Activated CD4-positive, alpha-beta memory T cell treated with anti-CD3 and anti-CD28 coated beads, Interleukin-2, amount 10 ng/mL, durations not matched to agents 7 days and 5 days (primary cell): ENCODE measurements at places on chromosomes 6 and 20. TPM values are rescaled to one million over a fixed set of nuclear protein-coding genes. Genes with fewer than 3 reads are reported as not detected.

DNA sequence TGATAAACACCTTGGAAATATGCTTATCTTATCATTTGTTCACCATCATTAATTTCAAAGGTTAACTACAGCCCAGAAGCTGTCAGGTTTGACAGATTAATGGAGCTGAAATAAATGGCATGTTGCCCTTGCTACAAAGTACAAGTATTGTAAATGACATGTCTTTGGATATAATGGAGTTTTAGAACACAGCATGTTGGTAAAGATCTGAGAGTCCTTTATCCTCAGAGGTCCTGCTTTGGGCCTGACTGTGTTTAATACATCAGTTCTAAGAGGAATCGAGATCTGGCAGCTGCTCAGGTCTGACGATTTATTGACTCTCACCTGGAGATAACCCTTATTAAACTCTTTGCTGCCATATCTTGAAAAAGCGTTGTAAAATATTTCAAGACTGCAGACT lies 222.7 kb upstream of the OPRM1 start:
- no peak overlapping the region for H3K4me3 ChIP-seq
- no peak for DNase-seq
- no peaks in the 10 kb centered on the region for H3K36me3 ChIP-seq
- H3K27ac ChIP-seq = no peak overlapping the region
- no peaks in the 10 kb centered on the region for H3K27me3 ChIP-seq
- no peaks in the 10 kb centered on the region for H3K4me1 ChIP-seq

DNA sequence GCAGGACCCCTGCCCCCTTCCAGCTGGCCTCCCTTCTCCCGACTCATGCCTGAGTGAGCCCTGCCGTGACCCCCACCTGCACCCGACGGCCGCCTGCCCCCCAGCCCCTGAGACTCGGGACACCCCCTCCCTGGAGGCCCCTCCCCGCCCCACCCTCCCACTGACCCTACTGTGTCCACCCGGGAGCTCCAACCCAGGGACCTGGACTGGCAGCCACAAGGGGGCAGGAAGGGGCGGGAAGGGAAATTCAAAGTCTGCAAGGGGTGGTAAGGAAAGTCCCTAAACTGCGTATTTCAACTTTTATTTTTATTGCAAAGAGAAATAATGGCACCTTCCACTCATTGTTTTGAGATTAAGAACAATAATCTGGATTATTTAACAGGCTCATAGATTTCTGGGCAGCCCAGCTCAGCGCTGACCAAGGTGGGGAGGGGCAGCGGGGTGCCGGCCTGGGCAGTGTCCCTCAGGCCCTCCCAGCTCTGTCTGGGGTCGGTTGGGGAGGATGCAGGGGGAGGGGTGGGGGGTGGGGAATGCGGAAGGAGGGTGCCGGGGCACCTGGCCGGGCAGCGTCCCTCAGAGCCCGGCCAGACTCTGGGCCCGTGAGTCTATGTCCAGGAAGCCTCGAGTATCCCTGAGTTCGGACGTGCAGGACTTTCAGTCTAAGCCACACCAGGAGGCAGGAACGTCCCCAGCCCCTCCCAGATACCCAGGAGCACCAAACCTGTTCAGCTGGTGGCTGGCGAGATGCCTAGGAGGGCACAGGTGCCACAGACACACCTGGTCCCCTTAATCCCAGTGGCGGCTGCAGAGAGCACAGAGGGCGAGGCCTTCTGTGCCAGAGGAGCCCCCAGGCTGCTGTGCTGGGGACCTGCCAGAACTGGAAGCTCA lies 1.3 kb upstream of the PTK6 start:
- H3K27me3 ChIP-seq = peaks cover 2% of the 10 kb centered on the region
- DNase-seq = no peak
- H3K36me3 ChIP-seq = no peaks in the 10 kb centered on the region
- peaks cover 29% of the 10 kb centered on the region for H3K4me1 ChIP-seq
- H3K27ac ChIP-seq = peak overlapping the region; percentile 87

DNA sequence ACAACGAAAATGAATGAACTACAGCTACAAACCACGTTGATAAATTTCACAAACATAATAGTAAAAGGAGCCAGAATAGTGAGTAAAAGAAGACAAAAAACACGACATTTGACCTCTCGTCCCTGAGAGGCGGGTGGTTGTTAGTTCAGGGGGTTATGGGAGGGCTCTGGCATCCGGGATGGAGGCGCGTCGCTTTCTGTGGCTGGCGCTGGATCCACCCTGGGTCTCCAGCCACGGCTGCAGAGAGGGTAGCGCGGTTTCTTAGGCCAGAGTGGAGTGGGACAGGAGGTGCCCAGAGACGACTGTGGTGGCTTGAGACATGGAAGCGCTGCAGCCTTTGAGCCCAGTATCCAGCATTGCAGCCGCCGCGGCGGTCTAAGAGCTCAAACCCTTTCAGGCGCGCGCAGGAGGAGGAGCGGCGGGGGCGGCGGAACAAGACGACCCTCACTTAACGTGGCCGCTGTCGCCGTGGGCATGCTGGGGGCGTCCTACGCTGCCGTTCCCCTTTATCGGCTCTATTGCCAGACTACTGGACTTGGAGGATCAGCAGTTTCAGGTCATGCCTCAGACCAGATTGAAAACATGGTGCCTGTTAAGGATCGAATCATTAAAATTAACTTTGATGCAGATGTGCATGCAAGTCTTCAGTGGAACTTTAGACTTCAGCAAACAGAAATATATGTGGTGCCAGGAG lies 3.7 kb upstream of the ZSCAN23 start:
- no peak overlapping the region for H3K27ac ChIP-seq
- H3K4me3 ChIP-seq = peak overlapping the region; percentile 50
- DNase-seq = no peak
- H3K36me3 ChIP-seq = peaks cover 28% of the 10 kb centered on the region
- peaks cover 30% of the 10 kb centered on the region for H3K4me1 ChIP-seq

- no peaks in the 10 kb centered on the region for H3K4me1 ChIP-seq
- no peak for DNase-seq
- H3K27me3 ChIP-seq = no peaks in the 10 kb centered on the region
- no peak overlapping the region for H3K27ac ChIP-seq
- no peaks in the 10 kb centered on the region for H3K36me3 ChIP-seq
Measured at GRCh38 chr6:73006146-73006545, 219.2 kb downstream of the KHDC1L start.

DNA sequence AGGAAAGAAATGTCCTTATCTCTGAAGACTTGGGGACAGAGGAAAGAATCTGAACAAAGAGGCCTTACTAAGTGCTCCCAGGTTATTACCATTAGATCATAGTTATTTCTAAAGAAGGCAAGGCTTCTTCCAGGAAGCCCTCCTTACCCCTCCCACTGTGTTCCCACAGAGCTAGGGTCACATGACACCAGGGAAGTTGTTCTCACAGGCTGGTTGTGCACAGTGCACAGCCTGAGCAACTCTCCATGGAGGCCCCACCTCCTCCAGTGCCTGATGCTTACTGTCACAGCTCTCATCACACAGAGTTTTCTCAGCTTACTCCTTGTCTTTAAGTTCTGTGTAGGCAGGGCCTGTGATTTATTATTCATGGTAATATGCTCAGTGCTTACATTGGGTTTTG lies 68.9 kb upstream of the SCGN start:
- no peak overlapping the region for H3K27ac ChIP-seq
- H3K27me3 ChIP-seq = no peaks in the 10 kb centered on the region
- DNase-seq = peak; percentile 42
- peaks cover 26% of the 10 kb centered on the region for H3K4me1 ChIP-seq

- no peak for DNase-seq
- no peaks in the 10 kb centered on the region for H3K36me3 ChIP-seq
- H3K4me3 ChIP-seq = peak overlapping the region; percentile 92
- H3K27me3 ChIP-seq = no peaks in the 10 kb centered on the region
Measured at GRCh38 chr6:45377043-45377553, 636 bp downstream of the SUPT3H start.

The ZFP57 gene
- not detected for total RNA-seq

DNA sequence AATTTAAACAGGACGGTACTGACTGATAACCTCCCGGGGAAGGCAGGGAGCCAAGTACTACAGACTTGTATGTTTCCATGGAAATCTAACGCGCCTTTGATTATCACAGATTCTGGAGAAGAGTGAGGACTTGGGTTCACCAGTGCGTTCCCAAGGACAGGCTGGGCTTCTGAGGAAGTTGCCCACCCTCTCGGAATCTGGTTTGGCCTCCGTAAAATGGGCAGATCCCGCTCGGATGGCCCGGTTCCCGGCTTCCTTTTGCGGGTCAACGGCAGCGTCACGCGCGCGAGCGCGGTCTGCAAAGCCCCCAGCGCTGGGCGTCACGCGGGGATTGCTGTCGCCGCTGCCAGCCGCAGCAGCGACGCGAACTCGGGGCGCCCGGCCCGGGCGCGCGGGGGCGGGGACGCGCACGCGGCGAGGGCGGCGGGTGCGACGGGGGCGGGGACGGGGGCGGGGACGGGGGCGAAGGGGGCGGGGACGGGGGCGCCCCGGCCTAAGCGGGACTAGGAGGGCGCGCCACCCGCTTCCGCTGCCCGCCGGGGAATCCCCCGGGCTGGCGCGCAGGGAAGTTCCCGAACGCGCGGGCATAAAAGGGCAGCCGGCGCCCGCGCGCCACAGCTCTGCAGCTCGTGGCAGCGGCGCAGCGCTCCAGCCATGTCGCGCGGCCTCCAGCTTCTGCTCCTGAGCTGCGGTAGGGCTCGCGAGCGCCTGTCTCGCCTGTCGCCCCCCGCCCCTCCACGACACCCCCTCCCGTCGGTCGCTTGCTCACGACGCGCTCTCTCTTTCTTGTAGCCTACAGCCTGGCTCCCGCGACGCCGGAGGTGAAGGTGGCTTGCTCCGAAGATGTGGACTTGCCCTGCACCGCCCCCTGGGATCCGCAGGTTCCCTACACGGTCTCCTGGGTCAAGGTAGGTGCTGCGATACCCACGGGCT lies at the start of gene CD83:
TSS of gene CD83 (plus strand) at position 615 of the 933 bp plus-strand sequence. CDS start at position 655, 40 bp downstream.
- peak; percentile 82 for DNase-seq
- H3K27ac ChIP-seq = peak within 1 kb of the TSS; percentile 72
- H3K36me3 ChIP-seq = peaks cover 19% of the 10 kb centered on the region
- H3K27me3 ChIP-seq = peaks cover 27% of the 10 kb centered on the region
- H3K4me1 ChIP-seq = peaks cover 34% of the 10 kb centered on the region

- no peak for DNase-seq
- H3K4me3 ChIP-seq = no peak overlapping the region
- no peak overlapping the region for H3K27ac ChIP-seq
- no peaks in the 10 kb centered on the region for H3K4me1 ChIP-seq
- peaks cover 5% of the 10 kb centered on the region for H3K27me3 ChIP-seq
- peaks cover 2% of the 10 kb centered on the region for H3K36me3 ChIP-seq
Measured at GRCh38 chr20:60152792-60153191, 194.6 kb downstream of the CDH26 start.

DNA sequence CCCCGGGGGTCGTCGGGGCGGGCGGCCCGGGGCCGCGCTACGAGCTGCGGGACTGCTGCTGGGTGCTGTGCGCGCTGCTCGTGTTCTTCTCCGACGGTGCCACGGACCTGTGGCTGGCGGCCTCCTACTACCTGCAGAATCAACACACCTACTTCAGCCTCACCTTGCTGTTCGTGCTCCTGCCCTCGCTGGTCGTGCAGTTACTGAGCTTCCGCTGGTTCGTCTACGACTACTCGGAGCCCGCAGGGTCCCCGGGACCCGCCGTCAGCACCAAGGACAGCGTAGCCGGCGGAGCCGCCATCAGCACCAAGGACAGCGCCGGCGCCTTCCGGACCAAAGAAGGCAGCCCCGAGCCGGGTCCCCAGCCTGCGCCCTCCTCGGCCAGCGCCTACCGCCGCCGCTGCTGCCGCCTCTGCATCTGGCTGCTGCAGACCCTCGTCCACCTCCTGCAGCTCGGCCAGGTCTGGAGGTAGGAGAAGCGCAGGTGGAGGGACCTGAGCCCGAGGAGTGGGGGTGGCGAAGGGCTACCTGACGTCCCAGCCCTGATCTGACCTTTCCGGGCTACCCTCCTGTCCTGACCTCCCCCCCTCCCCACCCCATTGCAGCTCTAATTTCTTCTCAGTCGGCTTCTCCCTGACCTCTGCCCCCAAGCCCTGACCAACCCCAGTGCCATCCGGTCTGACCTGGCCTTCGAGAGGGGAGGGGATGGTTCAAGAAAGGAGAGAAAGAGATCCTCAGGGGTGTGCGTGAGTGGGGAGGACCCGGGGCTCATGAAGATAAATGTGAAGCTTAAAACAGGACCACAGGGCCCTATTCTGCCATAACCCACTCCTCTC lies 558 bp downstream of the XKR7 start:
- H3K4me3 ChIP-seq = peak overlapping the region; percentile 64
- H3K27me3 ChIP-seq = peaks cover 38% of the 10 kb centered on the region
- no peaks in the 10 kb centered on the region for H3K36me3 ChIP-seq

GRCh38 chr6:28142446-28142845 lies 763 bp downstream of the ZKSCAN8 start:
- H3K27ac ChIP-seq = peak overlapping the region; percentile 77
- peaks cover 26% of the 10 kb centered on the region for H3K36me3 ChIP-seq
- peaks cover 60% of the 10 kb centered on the region for H3K4me1 ChIP-seq

DNA sequence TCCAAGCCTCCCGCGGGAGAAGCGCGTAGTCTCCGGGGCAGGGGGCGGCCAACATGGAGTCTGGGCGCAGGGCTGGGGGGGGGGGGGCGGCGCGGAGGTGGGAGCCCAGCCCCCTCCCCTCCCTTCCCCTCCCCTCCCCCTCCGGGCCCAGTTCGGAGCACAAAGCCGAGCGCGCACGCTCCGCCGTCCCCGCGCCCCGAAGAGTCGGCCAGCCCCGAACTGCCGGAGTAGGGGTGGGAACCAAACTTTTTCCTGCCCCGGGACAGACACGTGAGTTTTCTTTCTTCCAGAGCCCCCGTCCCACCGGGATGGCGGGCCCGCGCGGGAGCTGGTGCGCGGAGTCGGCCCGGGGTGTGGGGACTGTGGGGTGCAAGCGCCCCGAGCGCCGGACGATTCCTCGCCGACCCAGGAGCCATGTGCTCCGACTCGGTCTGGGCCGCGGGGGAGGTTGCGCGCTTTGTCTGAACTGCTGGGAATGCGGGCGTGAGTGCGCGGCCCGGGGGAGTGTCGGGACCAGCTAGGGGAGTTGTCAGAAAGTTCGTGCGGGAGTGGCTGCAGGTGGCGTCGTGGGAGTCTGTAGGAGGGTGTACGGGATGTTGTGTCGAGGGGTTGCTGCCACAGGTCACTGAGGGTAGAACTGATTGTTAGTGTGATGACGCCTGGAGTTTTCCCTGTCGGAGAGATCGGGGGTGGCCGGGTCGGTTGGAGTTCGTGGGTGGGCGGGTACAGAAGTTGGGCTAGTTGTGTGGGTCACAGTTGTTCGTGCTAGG lies 1.2 kb downstream of the TGIF2 start:
- peaks cover 34% of the 10 kb centered on the region for H3K4me1 ChIP-seq
- peaks cover 30% of the 10 kb centered on the region for H3K36me3 ChIP-seq
- DNase-seq = peak; percentile 47
- peak overlapping the region; percentile 81 for H3K27ac ChIP-seq
- H3K4me3 ChIP-seq = peak overlapping the region; percentile 92
